ENCODE measurements at places on chromosomes 11 and 22.

- peak; percentile 62 for ATAC-seq
These were observed 34.2 kb downstream of the PHF21B start for GRCh38 chr22:44975427-44976262.

DNA sequence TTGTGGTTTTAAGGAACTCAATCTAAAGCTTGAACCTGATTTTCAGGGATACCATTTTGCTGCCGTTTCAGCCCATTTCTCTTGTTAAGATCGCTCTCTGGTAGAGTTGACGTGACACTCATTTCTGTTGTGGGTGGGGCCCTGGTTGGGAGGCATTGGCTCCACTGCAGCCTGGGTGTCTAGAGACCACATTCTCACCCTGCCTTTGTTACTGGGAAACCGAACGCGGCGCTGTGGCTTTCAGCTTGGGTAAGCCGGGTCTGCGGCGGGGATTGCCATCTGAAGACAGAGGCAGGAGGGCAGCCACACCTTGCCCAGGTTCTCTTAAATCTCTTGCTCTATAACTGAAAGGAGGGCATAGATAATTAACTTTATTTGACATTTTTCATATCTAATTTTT lies 3.2 kb downstream of the EHF start:
- peak; percentile 97 for ATAC-seq

DNA sequence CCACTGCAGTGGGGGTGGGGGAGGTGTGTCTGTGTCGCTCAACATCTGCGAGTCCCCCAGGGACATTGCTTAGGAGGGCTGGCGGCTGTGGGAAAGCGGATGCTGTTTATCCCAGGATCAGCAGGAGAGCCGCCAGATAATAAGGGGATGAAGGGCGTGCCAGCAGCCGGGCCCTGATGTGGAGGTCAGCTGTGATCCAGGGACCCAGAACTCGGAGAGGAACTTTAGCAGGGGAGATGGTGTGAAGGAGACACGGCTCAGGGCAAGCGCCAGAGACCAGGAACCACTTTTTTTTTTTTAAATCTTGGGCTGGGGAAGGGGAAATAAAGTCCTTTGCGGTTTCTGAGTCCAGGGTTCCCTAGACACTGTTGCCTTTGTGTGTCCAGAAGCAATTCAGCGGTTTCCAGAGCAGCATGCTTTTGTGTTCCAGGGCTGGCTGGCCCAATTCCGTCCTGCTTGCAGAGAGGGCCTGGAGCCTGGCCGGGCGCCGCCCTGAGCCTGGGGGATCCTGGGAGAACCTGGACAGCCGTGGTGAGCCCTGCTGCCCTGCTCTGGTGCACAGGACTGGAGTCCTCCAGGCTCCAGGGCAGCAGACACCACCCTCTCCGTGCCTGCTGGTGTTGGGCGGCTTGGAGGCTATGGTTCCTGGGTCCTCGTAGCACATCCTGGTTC lies at the start of gene GRAMD4:
TSS of gene GRAMD4 (plus strand) at position 557 of the 672 bp plus-strand sequence. CDS start 6,414 bp downstream, outside the sequence.
- no peak for ATAC-seq

DNA sequence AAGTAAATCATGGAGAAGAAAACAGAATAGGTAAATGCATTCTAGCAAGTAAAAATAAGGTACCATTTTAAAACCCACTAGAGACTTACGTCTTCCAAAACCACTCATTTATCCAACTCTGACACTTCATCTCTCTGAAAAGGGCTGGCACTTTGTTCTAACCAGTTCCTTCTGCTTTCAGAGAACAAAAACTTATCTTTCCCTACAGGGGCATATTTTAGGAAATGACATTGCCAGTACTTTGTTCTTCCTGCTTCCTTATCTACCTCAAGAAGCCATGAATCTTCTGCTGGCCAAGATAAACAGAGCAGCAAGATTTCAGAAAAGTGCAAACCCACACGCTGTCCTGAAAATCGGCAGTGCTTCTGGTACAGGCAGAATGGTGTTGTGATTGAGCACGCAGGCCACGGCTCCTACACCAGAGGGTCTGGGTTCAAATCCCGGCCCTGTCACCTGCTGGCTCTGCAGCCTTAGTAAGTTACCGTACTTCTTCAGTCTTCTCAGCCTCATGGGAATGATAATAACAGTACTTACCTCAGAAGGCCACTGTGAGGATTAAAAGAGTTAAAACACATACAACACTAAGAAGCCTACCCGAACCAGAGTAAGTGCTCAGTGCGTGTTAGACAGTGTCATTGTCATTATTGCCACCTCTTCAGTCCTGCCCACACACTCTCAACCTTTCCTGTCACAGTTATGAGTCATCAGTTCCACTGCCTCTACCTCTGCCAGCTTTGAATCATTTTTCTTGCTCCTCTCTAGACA lies 11.0 kb downstream of the MPZL3 start:
- peak; percentile 96 for ATAC-seq

GRCh38 chr11:72863916-72864315 lies 49.7 kb downstream of the ATG16L2 start:
- ATAC-seq: no peak

- ATAC-seq: no peak
These were observed 16.8 kb downstream of the CRY2 start for GRCh38 chr11:45864041-45864440.

- no peak for ATAC-seq
These were observed 90.8 kb downstream of the TECTA start for GRCh38 chr11:121191818-121192217.

- ATAC-seq: no peak
These were observed 1.8 kb upstream of the MARK2 start for GRCh38 chr11:63837027-63837688.

DNA sequence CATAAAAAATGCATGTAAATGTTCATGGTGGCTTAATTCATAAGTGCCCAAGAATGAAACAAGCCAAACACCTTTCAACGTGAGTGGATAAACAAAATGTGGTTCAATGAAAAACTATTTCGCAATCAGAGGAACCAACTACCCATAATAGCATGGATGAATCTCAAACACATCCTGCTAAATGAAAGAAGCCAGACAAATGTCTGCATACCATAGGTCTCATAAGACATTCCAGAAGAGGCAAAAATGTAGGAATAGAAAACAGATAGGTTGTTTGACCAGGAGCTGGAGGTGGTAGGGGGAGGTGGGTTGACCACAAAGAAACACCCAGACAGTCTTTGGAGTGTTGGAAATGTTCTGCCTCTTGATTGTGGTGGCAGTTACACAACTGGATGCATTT lies 13.2 kb upstream of the OSBPL5 start:
- no peak for ATAC-seq

DNA sequence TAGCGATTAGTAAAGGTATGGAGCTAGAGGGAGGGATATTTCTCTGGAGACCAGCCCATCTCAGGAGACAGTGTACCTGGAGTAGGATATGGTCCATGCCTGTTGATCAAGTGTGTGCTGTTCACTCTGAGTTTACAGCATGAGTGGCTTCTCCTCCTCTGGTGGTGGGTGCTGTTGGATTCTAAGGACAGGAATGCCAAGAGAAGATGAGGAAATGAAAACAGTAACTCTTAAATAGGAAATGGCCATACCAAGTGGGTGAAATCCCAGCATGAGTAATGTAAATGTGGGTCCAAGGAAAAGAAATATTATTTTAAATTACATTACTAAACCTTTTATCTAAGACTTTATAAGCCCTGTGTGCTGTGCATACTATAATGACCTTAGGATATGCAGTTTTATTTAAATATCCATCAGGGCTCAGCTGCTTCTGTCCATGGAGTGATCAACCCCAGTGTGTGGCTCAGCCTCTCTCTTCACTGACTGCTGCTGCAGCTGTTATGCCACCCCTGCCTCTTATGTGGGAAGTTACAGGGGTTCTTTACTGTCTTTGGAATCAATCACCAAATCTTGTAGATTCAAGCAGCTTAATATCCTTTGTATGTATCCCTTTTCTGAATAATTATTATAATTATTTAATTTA lies 54.3 kb downstream of the FAT3 start:
- ATAC-seq: no peak

DNA sequence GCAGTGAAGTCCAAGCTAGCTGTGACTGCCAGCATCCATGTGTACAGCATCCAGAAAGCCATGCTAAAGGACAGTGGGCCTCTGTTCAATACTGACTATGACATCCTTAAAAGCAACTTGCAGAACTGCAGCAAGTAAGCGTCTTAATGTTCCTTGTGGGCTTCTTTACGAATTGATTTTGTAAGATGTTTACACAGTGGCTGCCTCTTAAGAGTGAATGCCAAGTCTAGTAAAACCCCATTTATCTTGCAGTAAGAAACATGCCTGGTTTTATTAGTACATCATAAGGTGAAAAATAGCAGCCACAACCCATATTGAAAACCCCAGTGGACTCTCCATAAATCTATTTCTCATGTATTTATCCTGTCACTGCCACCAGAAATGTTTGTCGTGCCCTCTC lies 20.5 kb downstream of the POLD3 start:
- ATAC-seq: no peak

GRCh38 chr11:105867742-105868141 lies 154.3 kb downstream of the MSANTD4 start:
- no peak for ATAC-seq

DNA sequence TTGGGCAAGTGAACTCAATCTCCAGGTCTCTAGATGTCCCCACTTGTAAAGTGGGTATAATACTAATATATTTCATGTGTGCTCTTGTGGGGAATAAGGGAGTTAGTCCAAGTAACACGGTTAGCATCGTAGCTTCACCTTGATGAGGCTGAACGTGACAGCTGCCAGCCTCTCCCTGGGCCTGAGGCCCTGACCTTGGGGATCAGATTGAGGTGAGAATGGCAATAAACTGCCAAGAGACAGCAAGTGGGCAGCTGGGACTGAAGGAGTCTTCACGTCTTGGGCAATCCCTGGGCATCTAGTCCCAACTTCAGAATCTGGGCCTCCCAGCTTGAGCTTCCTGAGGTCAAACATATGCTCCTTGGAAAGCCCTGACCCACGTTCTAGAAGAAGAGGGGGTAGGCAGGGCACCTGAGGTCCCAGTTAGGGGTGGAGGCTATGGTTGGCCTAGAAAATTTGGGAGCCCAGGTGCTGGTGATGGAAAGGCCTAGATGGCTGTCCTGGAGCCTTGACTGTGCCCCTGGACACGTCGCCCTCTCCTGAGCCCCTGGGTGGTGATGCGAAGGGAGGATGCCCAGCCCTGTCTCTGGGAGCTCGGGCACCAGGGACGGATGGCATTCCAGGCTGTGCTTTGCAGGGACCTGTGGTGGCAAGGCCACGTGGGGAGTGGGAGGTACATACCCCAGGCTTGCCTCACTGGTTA lies 23.4 kb downstream of the ADAMTS15 start:
- no peak for ATAC-seq

GRCh38 chr22:25448435-25449051 lies 115.9 kb upstream of the GRK3 start:
- peak; percentile 53 for ATAC-seq

- ATAC-seq: no peak
These were observed 25.3 kb downstream of the CD82 start for GRCh38 chr11:44590769-44591168.

- no peak for ATAC-seq
These were observed 390.5 kb downstream of the TBC1D22A start for GRCh38 chr22:47152938-47153337.

DNA sequence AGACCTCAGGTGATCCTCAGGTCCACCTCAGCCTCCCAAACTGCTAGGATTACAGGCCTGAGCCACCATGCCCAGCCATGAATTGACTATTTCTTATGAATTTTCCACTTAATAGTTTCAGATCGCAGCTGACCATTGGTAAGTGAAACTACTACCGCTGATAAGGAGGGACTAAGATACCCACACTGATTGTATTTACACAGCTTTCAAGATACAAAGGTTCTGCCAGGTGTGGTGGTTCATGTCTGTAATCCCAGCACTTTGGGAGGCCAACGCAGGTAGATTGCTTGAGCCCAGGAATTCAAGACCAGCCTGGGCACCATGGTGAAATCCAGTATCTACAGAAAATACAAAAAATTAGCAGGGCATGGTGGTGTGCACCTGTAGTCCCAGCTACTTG lies 3.9 kb downstream of the CHEK2 start:
- ATAC-seq: no peak

GRCh38 chr22:19639610-19640135 lies 74.6 kb upstream of the SEPTIN5 start:
- ATAC-seq: peak; percentile 24

DNA sequence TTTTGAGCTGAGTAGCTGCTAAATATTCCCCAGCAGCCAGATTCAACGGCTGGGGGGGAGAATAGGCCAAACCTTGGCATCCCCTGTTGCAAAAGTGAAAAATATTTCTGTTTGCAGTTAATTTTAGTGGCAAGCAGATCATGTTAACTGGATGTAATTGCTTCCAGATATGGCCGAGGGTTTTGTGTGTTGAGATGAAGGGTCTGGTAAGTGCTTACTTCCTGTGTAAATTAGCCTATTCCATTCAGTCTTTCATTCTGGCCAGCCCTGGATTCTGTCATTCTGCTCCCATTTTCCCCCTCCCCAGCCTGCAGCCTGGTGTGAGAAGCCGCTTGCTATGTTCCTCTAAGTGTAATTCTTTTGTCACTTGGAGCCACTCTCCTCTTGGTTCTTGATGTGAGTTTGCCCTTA lies 17.4 kb downstream of the ZBTB16 start:
- ATAC-seq: no peak

DNA sequence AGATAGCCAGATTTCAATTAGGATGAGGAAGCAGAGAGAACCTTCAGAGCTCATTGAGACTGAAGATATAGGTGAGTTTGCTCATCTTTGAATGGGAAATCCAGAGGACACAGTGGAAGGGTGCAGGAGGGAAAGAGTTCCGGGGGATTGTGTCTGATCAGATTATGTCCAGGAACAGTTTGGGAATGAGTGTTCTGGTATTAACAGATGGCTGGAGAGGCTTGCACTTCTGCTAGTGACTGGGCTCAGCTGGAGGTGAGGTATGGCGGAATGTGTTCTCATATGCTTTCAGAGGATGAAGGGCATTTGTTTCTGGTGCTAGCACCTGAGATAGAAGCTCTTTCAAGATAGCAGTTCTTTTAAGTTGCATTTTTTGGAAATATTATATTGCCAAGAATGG lies 27.6 kb downstream of the ALKBH3 start:
- ATAC-seq: no peak

DNA sequence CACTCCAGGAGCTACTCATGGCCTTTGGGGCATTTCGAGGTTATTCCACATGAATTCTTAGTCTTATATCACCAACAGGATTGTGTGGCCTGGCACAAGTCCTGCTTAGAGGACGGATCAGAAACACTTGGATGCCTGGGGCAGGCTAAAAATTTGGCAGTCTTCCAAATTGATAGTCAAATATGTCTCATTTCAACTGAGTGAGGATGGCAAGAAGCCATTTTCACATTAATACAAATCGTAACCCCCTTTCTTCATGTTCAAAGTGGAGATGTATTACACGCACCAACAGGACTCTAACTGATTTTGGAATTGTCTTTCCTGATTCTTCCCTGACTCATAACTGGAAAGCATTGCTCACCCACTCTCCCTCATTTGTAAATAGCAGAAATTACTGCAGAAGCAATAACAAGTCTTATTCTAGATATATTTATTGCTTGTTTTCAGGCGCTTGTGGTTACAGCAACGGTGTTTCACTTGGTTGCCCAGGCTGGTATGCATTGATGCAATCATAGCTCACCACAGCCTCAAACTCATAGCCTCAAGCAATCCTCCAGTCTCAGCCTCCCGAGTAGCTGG lies 10.3 kb upstream of the CCDC86 start:
- ATAC-seq: no peak

- ATAC-seq: no peak
These were observed 6.0 kb upstream of the CARD10 start for GRCh38 chr22:37525073-37525745.

GRCh38 chr11:58186938-58187337 lies 1.9 kb upstream of the OR9Q2 start:
- ATAC-seq: no peak

- no peak for ATAC-seq
These were observed 73.6 kb upstream of the BDNF start for GRCh38 chr11:27773884-27774283.
